ENCODE measurements at places on chromosomes 5 and 9.

GRCh38 chr9:131447148-131447547 lies 53.3 kb downstream of the PRRC2B start:
- no peak for DNase-seq

GRCh38 chr5:181052672-181053487 lies 12.8 kb downstream of the BTNL9 start:
- DNase-seq = peak; percentile 15

GRCh38 chr9:134442486-134443173 lies 116.4 kb downstream of the RXRA start:
- DNase-seq = peak; percentile 31

- no peak for DNase-seq
Observed at GRCh38 chr9:120161776-120162175, 418.2 kb downstream of the CDK5RAP2 start.
